Heart left ventricle (tissue), 16 donors: ENCODE measurements at places on chromosomes 11 and 22. TPM values are rescaled to one million over a fixed set of nuclear protein-coding genes. Genes with fewer than 3 reads are reported as not detected.
A peak's percentile ranks its signal among the peaks of the same experiment; 100 is the strongest.

DNA sequence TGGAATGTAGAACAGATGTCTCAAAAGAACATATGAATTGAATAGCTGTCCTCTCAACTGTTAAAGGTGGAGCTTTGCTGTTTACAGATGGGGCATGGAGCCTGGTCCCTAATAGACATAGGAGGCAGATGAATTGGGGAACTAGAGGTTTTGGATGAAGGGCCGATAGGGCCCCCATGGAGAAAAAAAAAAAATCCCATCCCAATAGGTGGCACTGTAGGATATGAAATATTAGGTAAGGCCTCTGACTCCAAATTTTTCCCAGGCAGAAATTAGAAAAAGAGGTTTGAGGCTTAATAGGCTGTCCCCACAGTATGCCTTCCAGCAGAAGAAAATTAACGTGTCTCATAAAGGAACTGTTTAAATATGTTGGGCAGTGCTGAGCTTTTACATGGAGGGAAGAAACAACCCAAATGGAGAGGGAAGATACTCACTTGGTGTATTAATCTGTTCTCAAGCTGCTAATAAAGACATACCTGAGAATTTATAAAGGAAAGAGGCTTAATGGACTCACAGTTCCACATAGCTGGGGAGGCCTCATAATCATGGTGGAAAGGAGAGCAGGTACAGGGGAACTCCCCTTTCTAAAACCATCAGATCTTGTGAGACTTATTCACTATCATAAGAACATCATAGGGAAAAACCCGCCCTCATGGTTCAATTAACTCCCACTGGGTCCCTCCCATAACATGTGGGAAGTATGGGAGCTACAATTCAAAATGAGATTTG is 30.1 kb upstream of the TMEM45B start:
- no peak for DNase-seq

DNA sequence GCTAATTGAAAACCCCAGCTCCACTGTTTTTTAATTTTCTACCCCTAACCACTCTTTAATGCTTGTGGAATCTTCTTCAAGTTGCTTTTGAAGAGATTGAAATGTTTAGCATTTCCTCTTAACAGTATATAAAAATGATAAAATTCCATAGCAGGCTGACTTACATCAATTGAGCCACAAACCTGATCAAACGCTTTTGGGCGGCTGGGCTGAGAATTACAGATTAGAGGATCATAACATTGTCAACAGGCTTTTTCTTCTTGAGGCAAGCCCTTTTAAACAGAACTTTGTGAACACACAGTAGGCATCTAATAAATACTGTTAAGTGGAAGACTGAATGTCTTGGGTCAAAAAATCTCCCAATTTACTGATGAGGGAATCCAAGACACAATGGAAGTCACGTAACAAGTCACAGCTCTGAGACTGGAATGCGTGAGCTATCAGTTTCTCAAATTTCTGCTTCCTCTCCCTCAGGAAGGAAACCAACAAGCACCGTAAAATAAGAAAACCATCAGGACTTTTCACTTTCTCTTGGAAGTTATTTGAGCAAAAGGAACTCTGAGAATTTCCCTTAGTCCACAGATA is 50.0 kb upstream of the CCDC89 start:
- no peak for DNase-seq

Gene OR52I2
- polyA plus RNA-seq: not detected

Gene TIMP3
- 112 TPM for polyA plus RNA-seq

DNA sequence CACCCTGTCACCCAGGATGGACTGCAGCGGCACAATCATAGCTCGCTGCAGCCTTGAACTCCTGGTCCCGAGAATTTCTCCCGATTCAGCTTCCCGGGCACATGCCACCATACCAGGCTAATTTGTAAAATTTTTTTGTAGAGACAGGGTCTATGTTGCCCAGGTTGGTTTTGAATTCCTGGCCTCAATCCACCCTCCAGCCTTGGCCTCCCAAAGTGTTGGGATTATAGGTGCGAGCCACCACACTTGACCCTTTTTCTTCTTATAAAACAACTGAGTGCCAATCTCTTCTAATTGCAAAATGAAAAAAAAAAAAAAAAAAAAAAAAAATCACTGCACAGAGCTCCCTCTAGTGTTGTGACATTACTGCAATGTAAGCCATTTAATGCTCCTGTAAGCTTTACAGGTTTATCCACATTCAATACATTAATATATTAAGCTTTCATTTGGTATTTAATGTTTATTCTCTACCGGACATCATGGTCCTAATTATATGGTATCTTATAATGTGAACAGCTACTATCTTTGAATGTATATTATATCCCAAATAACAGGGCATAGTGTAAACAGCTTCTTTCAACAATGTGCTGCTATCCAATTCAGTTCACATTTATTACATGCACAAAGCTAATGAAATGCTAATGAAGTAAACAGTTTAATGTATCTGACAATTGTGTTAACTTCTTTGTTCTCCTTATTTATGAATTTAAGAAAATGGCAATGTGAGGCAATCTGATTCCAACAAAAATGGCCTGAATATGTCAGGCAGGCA is 44.6 kb downstream of the COPB1 start:
- DNase-seq: no peak

- DNase-seq: peak; percentile 57
These were observed 110.3 kb upstream of the PITPNB start for GRCh38 chr22:28029201-28029948.

GRCh38 chr11:73759610-73760134 is 1.2 kb downstream of the RAB6A start:
- DNase-seq: no peak

GRCh38 chr11:132123449-132123848 is 753.0 kb downstream of the NTM start:
- DNase-seq: no peak

DNA sequence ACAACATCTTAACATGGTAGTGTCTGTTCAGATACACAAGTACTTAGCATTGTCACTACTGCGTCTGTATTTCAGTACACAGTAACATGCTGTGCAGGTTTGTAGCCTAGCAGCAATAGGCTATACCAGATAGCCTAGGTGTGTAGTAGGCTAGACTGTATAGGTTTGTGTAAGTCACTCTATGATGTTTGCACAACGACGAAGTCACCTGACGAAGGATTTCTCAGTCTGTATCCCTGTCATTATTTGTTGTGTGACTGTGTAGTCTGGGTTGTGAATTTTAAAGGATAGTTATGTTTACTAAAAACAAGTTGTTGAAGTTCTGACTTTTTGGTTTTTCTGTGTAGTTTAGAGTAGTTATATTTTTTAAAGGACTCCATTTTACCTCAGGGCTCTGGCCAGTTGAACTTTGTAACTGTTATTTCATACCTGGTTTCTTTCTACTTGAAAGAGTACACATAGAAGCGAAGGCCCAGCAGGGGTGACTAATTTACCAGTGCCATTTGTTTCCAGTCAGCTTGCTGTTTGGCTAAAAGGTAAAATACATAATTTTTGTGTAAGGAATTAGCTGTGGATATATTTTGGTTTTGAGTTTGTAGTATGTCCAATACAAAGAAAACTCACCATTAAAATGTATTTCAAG is 72.3 kb downstream of the PPP6R3 start:
- DNase-seq: no peak

DNA sequence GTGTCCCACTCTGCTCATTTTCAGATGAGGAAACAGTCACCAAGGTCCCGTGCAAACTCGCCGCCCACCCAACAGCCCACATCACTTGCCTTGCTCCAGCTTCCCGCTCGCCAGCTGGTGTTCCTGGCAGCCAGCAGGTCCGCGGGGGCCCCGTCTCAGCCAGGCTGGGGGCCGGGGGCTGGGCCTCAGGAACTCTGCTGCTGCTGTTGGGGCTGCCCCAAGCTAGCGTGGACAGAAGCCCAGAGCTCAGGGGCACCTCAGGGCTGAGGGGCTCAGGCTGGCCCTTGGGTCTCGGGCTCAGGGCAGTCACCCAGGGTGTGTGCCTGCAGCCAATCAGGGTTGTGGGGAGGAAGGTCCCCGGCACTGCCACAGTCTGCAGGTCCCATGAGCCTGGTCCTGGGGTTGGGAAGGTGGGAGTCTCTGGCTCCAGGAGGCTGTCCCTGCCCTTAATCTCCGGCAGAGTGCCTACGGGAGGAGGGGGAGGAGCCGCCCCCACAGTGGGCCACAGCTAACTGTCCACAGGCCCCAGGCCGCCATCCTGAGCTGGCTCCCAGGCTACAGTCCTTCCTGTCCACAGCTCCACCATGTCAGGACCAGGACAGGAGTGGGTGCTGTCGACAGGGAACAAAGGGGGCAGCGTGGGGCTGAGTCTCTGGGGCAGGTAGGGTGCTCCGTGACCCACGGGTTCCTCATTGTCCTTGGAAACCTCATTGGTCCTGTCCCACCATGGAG is 65.2 kb downstream of the ARFGAP3 start:
- DNase-seq: peak; percentile 79

Gene EMID1
- 0.43 TPM for polyA plus RNA-seq

DNA sequence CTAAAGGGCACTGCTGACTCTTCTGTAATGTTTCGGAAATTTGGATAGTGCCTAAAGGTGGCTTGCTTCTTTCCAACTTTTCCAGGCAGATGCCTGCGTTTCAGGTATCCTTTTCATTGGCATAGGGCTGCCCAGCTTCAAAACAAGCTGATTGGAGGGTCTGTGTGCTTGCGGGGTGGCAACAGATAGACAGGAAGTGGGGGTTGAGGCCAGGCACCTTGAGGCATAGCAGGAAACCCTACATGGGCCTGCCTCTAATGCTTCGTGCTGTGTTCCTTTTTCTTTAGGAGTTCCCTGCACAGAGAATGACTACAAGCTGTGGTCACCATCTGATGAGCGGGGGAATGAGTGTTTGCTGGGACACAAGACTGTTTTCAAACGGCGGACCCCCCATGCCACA is 92.2 kb upstream of the SORL1-AS1 start:
- DNase-seq: no peak

Gene OR2AT4
- not detected for polyA plus RNA-seq

Gene C11orf52
- polyA plus RNA-seq: 2.9 TPM

GRCh38 chr22:35914665-35915476 is 113.8 kb downstream of the RBFOX2 start:
- peak; percentile 69 for DNase-seq

DNA sequence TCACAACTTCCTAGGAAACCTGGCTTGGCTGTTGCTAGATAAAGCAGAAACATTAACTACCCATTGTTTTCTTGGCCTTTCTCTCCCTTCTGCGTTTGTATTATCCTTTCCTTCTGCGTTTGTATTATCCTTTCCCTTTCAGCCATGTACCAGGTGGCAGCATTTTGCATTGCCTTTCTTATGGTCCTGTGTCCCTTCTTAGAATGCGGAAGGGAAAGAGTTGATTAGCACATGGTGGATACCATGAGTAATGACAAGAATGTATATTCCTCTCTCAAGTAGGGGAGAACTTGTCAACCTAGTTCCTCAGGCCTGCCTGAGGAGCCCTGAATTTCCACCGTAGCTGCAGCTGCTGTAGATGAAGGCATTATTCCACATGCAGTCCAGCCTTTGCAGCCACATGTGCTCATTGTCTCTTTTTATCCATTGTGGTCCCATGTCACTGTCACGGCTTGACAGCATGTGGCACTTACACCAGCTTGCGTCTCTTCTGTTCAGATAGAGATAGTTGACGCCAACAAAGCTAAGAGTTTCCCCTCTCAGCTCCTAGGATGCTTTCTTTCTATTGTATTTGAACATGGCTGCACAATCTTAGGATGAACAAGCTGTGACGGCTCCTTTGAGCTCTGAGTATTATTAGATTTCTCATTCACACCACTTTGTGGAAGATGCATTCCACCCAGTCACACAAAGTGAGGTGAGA is 44.8 kb downstream of the SLN start:
- DNase-seq: no peak

DNA sequence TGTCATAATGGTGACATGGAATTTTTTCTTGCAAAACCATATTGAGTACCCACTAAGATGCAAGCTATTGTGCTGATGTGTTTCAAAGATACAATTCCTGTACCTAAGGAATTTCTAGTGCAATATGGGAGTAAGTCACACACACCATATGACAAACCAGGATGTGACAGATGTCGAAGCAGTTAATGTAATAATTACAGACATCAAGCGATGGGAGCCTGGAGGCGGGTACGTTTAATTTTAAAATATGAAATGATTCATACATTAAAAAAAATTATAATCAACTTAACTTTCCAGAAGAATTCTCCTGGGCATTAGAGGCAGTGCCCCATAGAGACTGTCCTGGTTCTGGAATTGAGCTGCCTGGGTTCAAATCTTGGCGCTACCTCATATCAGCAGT is 6.0 kb downstream of the SYCE3 start:
- no peak for DNase-seq

GRCh38 chr11:122186439-122187080 is 70.5 kb upstream of the BLID start:
- DNase-seq: no peak

Gene SLC22A9
- polyA plus RNA-seq: not detected

Gene TRPM5
- not detected for polyA plus RNA-seq
